Left lung (tissue), 14 donors: ENCODE measurements at places on chromosomes 2 and 18. TPM values are rescaled to one million over a fixed set of nuclear protein-coding genes. Genes with fewer than 3 reads are reported as not detected.

The CNOT11 gene
- total RNA-seq = 35.7 TPM

The BMP10 gene
- not detected for total RNA-seq

The ANKRD62 gene
- total RNA-seq = not detected

GRCh38 chr18:36511791-36512352 is 214.4 kb downstream of the FHOD3 start:
- H3K4me1 ChIP-seq = no peaks in the 10 kb centered on the region
- H3K27me3 ChIP-seq = no peaks in the 10 kb centered on the region
- no peak overlapping the region for H3K27ac ChIP-seq

GRCh38 chr18:12028040-12028628 is 46.8 kb downstream of the IMPA2 start:
- no peak for DNase-seq
- H3K36me3 ChIP-seq = peaks cover 77% of the 10 kb centered on the region
- no peaks in the 10 kb centered on the region for H3K27me3 ChIP-seq
- H3K4me1 ChIP-seq = no peaks in the 10 kb centered on the region
- H3K27ac ChIP-seq = no peak overlapping the region
- no peak overlapping the region for H3K4me3 ChIP-seq

DNA sequence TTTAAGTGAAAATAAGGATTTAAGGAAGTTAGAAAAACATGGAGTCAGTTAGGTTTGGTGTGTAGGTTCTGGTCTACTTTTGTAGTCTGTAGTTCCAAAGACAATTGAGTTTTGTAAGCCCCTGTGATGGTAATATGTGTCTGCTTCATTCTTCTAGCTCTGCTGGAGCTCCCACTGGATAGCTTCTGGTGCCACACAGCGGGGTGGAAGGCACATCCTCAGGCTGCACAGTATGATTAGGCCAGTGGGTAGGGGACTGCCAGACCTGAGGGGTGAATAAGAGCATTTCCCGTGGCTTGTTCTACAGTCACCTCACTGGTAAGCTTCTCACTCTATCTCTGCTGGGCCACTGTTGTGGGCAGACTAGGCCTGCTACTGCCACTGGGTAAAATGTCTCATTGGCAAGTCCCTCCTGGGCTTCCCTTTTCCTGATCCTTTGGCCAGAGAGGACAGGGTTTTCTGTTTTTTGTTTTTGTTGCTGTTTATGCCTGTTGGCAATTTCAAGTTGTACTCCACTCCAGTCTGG is 44.5 kb downstream of the TMEM131 start:
- no peaks in the 10 kb centered on the region for H3K36me3 ChIP-seq
- no peak for DNase-seq
- H3K4me3 ChIP-seq = no peak overlapping the region
- H3K27me3 ChIP-seq = no peaks in the 10 kb centered on the region

The DNMT3A gene
- total RNA-seq = 37.5 TPM

The ZAP70 gene
- total RNA-seq = 8.3 TPM

DNA sequence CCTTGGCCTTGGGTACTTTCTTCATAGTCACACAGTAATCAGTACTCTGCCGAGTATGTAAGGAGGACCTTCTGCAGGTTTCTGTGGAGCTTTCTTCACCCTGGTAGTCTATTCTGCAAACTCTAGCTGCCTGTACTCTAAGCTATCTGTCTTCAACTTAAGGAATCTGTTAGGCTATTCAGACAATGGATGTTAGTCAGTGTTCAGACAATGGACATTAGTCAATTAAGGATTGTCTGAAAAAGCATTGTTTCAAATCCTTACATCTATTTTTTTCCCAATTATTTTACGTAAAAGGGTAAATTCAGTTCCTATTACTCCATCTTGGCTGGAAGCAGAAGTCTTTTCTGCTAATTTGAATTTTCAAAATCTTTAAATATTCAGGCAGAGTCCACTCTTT is 75.7 kb downstream of the WDR7 start:
- H3K36me3 ChIP-seq = no peaks in the 10 kb centered on the region
- no peak overlapping the region for H3K27ac ChIP-seq
- H3K4me1 ChIP-seq = no peaks in the 10 kb centered on the region
